CD8-positive, alpha-beta memory T cell (primary cell): ENCODE measurements at places on chromosomes 7 and 10.

GRCh38 chr10:119149157-119149556 lies 16.4 kb downstream of the SFXN4 start:
- no peaks in the 10 kb centered on the region for H3K4me1 ChIP-seq
- no peak for DNase-seq
- H3K27me3 ChIP-seq = no peaks in the 10 kb centered on the region
- peaks cover 4% of the 10 kb centered on the region for H3K36me3 ChIP-seq
- H3K27ac ChIP-seq = no peak overlapping the region
- no peak overlapping the region for H3K4me3 ChIP-seq

- H3K27me3 ChIP-seq = peaks cover 13% of the 10 kb centered on the region
- H3K27ac ChIP-seq = no peak overlapping the region
Observed at GRCh38 chr10:114100848-114101741, 57.4 kb downstream of the ADRB1 start.

DNA sequence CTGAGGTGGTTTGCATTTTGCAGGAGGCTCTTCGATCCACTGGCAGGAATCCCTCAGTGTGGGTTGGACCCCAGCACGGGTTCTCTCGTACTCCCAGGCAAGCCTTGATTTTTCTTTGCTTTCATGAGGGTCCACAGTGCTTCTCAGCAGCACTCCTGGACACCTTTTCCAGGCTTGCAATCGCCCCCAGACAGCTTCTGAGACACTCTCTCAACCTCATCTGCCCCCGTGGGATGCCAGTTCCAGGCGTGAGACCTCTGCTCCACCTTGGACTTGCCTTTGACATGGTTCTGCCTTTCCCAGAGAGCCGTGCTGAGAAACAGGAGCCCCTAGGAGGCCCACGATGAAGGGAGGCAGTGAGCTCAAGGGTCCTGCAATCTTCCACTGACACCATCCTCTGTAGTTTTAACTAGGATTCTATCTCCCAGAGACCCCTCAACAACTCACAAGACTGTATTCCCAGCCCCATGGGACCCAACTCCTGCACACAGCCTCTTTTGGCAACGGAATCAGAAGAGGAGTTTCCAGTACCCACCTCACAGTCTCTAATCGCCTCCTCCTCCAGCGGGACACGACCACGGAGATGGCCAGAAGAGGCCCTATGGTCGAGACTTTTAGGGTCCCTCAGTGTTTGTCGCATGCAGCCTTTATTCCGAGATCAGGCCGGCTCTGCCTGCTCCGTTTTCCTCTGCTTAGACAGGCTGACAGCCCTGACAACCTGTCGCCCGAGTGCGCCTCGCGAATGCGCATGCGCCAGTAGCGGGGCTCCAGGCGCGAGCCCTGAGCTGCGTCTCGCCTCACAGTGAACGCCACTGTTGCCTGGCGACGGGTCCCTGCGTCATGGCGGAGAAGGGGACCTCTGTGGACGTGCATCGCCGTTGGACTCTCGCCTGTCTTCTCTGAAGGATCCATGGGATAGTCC lies 26.0 kb upstream of the ZNF273 start:
- no peaks in the 10 kb centered on the region for H3K4me1 ChIP-seq
- peak overlapping the region; percentile 46 for H3K4me3 ChIP-seq
- DNase-seq = peak; percentile 87
- no peaks in the 10 kb centered on the region for H3K27me3 ChIP-seq

- H3K4me3 ChIP-seq = no peak overlapping the region
- H3K4me1 ChIP-seq = peaks cover 39% of the 10 kb centered on the region
- no peak for DNase-seq
- no peaks in the 10 kb centered on the region for H3K27me3 ChIP-seq
Observed at GRCh38 chr10:132451506-132452215, 54.7 kb downstream of the PWWP2B start.

DNA sequence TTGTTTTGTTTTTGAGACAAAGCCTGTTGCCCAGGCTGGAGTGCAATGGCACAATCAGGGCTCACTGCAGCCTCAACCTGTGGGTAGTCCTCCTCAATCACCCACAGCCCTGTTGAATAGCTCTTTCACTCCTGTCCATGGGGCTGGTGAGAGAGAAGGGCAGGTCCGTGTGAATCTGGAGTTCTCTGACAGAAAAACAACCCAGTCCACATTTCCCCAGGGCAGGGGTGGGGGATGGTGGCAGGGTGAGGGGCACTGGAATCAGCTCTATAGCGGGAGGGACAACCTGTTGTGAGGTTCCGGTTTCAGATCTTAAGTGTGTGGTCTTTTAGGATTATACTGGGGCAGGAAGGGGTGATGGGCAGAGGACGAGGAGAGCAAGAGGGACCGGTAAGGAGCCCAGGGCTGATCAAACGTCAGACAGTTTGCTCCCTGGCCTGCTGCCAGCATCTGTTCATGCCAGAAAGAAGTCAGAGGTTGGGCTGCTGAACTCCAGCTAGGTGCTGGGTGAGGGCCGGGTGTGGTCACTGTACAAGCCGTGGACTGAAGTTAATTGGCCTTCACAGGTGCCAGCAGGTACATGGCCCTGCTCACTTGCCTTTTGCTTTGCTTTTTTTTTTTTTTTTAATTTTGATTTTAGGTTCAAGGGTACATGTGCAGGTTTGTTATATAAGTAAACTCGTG lies 33.2 kb upstream of the MKRN1 start:
- no peaks in the 10 kb centered on the region for H3K27me3 ChIP-seq
- no peak overlapping the region for H3K4me3 ChIP-seq
- no peak overlapping the region for H3K27ac ChIP-seq

DNA sequence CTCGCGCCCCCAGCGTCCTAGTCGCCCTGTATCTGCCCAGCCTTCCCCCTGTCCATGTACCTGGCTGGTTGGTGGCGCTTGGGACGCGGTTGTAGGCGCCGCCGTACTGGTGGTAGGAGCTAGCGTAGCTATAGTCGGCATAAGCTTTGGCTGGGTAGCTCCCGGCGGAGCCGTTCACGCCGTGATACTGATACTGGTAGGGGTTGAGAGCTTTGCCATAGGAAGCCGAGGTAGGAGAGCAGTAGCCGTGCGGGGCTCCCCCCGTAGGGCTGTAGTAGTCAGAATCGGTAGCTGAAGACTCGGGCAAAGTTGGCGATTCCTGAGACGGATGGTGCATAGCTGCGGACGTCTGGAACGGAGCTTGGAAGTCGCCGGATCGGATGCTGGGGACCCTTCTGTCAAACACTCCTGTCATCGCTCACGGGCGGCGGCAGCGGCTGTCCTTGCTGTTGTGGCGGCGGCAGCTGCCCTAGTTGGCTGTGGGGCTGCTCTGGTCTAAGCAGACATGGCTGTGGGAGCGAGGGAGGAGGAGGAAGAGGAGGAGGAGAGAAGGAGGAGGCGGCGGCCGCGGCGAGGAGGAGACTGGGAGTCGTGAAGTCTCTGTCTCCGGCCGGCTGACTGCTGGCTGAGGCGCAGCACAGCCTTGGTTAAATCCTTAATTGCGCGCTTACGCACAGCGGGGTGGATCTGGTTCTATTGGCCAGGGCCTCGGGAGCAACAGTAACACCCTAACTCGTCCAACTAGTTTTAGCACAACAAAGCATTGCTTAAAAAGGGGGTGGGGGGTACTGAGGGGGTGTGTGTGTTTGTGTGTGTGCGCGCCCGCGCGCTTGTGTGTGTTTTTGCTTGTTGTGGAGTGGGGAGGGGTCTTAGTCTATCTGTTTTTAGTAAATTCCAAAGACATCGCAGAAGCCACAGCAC lies at the start of gene DLX5:
Gene DLX5 (minus strand): TSS at position 623 of the 921 bp plus-strand sequence. CDS start 208 bp downstream, at position 415.
- no peaks in the 10 kb centered on the region for H3K36me3 ChIP-seq
- H3K4me1 ChIP-seq = peaks cover 22% of the 10 kb centered on the region
- H3K27me3 ChIP-seq = peaks cover 54% of the 10 kb centered on the region

- DNase-seq = no peak
- H3K36me3 ChIP-seq = no peaks in the 10 kb centered on the region
- H3K27ac ChIP-seq = no peak overlapping the region
Observed at GRCh38 chr10:33674491-33674890, 340.0 kb upstream of the NRP1 start.

DNA sequence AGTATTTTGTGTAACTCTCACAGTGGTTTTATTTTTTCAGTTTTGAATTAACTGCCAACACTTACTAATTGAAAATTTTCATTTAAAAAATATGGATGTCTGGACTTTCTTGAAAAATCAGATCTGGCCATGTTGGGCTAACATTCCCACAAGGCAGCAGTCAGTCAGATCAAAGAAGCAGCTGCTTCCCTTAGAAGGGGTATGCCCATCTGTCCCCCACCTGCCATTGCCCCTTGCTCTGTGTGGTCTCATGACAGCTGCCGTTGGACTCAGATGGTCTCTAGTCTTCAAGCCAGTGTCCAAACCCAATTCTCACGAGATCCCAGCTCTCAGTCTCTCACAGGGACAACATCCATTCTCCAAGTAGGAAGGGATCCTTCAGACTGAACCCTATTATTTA lies 212.1 kb upstream of the GHITM start:
- H3K4me3 ChIP-seq = no peak overlapping the region
- H3K4me1 ChIP-seq = no peaks in the 10 kb centered on the region
- no peak overlapping the region for H3K27ac ChIP-seq
- DNase-seq = no peak
- no peaks in the 10 kb centered on the region for H3K27me3 ChIP-seq
- no peaks in the 10 kb centered on the region for H3K36me3 ChIP-seq
